Activated T-helper 2 cell treated with anti-CD3 and anti-CD28 coated beads, Interferon-gamma antibody, Interleukin-2, Interleukin-4, amounts not matched to agents 10 μg/mL and 5 μg/mL and 100 μg/mL, durations not matched to agents 14 hours and 24 hours and 36 hours (primary cell): ENCODE measurements at places on chromosomes 3 and 15.

- no peak overlapping the region for H3K27ac ChIP-seq
- peaks cover 4% of the 10 kb centered on the region for H3K4me1 ChIP-seq
- H3K4me3 ChIP-seq: no peak overlapping the region
- DNase-seq: no peak
- H3K36me3 ChIP-seq: peaks cover 2% of the 10 kb centered on the region
Observed at GRCh38 chr3:102030661-102031060, 181.3 kb downstream of the NFKBIZ start.

GRCh38 chr15:35112346-35112745, 27.3 kb upstream of the NANOGP8 start:
- no peaks in the 10 kb centered on the region for H3K27me3 ChIP-seq
- no peak for DNase-seq
- H3K27ac ChIP-seq: no peak overlapping the region
- H3K4me3 ChIP-seq: no peak overlapping the region

GRCh38 chr3:77052051-77052501, 12.2 kb downstream of the ROBO2 start:
- H3K4me1 ChIP-seq: no peaks in the 10 kb centered on the region
- H3K27ac ChIP-seq: no peak overlapping the region
- no peak overlapping the region for H3K4me3 ChIP-seq
- H3K36me3 ChIP-seq: no peaks in the 10 kb centered on the region
- no peaks in the 10 kb centered on the region for H3K27me3 ChIP-seq
- DNase-seq: no peak

- no peak for DNase-seq
- H3K4me3 ChIP-seq: peak overlapping the region; percentile 98
- H3K27ac ChIP-seq: peak overlapping the region; percentile 100
- peaks cover 55% of the 10 kb centered on the region for H3K4me1 ChIP-seq
- H3K36me3 ChIP-seq: peaks cover 81% of the 10 kb centered on the region
Observed at GRCh38 chr3:185934767-185935464, 2.9 kb downstream of the TRA2B start.

DNA sequence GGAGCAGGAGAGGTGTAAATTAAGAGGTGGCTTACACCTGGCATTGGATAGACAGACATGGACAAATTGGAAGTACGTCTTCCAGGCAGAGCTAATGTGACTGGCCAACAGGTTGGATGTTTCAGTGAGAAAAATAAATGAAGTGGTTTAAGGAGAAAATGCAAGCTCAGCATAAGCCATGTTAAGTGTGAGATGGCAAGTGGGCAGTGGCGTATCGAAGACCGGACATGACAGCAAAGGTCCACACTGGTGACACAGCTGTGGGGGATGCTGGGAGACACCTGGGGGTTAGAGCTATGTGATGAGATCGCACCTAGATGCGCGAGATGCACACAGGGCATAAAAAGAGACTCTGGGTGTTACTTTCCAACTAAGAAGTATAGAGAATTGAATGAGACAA, 3.7 kb upstream of the ATP10A start:
- peaks cover 11% of the 10 kb centered on the region for H3K27me3 ChIP-seq
- no peaks in the 10 kb centered on the region for H3K36me3 ChIP-seq
- peaks cover 9% of the 10 kb centered on the region for H3K4me1 ChIP-seq
- no peak overlapping the region for H3K4me3 ChIP-seq
- no peak for DNase-seq
- H3K27ac ChIP-seq: no peak overlapping the region

DNA sequence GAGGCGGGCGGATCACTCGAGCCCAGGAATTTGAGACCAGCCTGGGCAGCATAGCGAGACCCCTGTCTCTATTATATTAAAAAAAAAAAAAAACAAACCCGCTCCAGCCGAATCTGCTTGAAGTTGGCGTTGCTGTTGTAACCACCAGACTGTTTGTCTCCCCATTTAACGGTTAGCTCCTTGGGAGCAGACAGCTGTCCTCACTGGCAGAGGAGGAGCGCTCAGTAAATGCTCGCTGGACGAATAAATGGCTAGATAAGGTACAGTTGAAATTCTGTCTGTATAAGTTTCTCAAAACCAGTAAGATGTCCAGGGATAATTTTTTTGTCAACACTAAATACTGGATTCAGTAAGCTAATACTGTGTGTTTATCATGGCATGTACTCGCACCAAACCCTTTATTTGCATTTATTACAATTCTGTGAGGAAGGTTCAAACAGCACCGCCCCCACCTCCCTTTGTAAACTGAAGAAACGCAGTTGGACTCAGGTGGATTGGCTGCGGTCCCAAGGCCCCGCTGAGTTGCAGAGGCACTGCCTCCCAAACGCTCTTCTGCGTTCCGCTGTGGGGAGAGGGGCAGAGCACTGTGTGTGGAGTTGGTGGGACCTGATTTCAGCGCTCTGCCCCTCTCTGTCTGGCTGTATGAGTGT, 1.1 kb downstream of the RCCD1 start:
- no peaks in the 10 kb centered on the region for H3K27me3 ChIP-seq
- H3K27ac ChIP-seq: peak overlapping the region; percentile 93
- DNase-seq: no peak
- peaks cover 15% of the 10 kb centered on the region for H3K4me1 ChIP-seq
- peaks cover 48% of the 10 kb centered on the region for H3K36me3 ChIP-seq

GRCh38 chr15:87873516-87873915, 383.0 kb downstream of the NTRK3 start:
- no peaks in the 10 kb centered on the region for H3K36me3 ChIP-seq
- H3K4me1 ChIP-seq: no peaks in the 10 kb centered on the region
- H3K4me3 ChIP-seq: no peak overlapping the region
- DNase-seq: no peak
- H3K27me3 ChIP-seq: no peaks in the 10 kb centered on the region

- no peak overlapping the region for H3K27ac ChIP-seq
- no peak overlapping the region for H3K4me3 ChIP-seq
- no peak for DNase-seq
- no peaks in the 10 kb centered on the region for H3K27me3 ChIP-seq
Observed at GRCh38 chr15:95603802-95604201, 726.7 kb upstream of the NR2F2 start.

DNA sequence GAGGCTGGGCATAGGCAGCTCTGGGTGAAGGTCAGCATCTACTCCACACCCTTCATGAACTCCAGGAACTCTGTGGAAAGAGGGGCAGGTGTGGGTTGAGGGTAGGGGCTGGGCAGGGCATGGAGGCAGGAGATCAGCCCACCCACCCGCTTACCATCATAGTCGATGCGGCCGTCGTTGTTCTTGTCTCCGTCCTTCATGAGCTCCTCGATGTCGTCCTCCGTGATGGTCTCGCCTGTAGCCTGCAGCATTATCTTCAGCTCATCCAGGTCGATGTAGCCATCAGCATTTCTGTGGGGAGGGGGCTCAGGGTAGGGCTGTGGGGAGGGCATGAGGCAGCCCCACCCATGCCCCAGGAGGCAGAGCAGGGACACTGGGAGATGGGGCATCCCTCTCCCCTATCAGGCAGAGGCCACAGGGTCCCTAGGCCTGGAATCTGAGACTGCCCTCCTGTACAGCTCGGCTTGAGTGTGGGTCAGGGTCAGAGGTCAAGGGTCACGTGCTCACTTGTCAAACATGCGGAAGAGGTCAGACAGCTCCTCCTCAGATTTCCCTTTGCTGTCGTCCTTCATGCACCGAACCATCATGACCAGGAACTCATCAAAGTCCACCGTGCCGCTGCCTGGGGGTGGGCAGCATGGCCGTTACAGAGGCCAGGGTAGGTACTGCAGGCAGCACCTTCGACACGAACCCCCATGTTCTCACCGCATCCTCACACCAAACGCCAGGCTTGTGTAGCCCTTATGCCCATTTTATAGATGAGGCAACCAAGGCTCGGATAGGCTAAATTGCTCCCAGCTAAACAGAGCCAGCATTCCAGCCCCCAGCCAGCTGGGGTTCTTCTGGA, 2.4 kb downstream of the TNNC1 start:
- H3K4me3 ChIP-seq: no peak overlapping the region
- H3K4me1 ChIP-seq: peaks cover 22% of the 10 kb centered on the region
- no peaks in the 10 kb centered on the region for H3K36me3 ChIP-seq
- no peak for DNase-seq

DNA sequence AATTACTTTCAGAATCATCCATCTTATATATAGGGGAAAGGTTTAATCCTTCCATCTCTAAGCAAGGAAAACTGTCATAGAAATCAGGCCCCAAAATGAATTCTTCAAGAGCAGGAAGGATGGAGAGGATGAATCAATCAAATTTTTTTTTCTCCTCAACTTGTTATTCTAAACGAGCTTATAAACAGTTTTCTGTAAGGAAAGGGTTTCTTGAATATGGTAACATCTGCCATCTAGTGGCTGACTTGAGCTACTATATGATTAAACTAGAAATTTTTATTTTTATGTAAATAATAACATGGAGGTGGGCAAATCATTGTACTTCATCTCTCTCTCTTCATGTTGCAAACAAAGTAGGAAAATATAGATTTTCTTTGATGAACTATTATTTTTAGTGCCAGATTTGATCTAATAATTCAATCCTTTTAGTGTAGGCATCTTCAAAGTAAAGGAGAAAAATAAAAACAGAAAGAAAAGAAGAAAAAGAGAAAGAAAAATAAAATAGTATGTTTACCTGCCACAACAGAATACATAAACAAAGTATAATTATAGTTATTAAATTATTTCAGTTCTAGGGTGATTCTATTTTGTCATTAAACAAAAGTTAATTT, 146.6 kb downstream of the SERPINI1 start:
- peaks cover 12% of the 10 kb centered on the region for H3K27me3 ChIP-seq
- H3K36me3 ChIP-seq: no peaks in the 10 kb centered on the region
